ENCODE measurements at places on chromosomes 7 and 10.

GRCh38 chr10:21135023-21135931 lies 238.2 kb upstream of the NEBL start:
- DNase-seq, result no peak

- no peak for DNase-seq
These were observed 215.0 kb downstream of the USP6NL start for GRCh38 chr10:11396311-11396955.

DNA sequence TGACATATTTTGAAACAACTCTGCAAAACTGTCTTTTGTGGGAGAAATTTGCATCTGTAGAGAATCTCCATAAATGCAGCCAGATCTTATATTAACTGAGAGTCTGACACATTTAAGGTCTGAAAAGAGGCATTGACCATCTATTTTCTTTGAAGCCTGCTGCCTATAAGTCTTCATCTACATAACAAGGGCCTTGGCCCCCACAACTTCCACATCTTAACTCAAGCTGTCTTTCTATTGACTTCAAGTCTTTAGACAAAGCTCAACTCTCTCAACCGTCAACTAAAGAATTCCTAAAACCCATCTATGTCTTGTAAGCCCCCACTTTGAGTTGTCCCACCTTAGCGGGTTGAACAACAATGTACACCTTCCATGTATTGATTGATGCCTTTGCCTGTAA lies 72.4 kb upstream of the ADCY1 start:
- no peak for DNase-seq

GRCh38 chr7:148218603-148219002 lies 372.0 kb upstream of the C7orf33 start:
- no peak for DNase-seq

DNA sequence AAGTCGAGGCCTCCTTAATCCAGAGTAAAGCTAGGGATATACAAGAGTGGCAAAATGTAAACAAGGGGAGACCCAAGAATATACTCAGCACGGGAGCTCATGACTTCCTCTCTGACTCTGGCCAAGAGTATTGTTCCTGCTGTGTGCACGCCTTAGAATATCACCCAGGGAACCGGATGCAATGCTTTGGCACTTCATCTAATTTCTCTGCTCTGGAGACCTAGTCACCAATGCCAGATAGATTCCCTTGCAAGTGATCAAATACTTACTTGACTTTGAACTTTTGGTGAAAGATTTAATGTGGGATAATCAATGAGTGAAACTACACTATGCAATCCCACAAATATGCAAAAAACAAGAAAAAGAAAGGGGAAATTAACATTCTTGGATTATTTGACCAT lies 695.5 kb downstream of the INHBA start:
- no peak for DNase-seq

GRCh38 chr7:134851141-134851540 lies 71.7 kb downstream of the CALD1 start:
- DNase-seq, result no peak

DNA sequence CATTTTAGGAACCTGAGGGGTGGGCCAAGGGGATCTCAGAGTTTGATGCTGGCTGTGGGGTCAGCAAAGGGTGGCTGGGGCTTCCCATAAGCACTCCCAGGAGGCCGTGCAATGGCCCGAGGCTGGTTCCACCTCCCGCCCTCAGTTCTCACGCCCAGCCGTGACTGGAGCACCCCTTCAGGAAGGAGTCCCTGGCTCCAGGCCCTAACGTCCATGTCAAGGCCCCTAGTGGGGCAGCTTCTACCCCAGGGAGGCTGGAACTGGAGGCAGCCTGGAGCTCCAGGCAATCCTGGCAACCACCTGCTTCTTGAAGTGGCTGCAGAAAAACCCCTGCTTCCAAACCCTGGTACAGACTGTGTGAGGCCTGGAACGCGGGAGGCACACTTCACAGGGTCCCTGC lies 165.5 kb downstream of the DIP2C start:
- DNase-seq, result no peak

GRCh38 chr10:77405771-77406241 lies 231.8 kb downstream of the KCNMA1 start:
- no peak for DNase-seq

GRCh38 chr7:157211690-157212089 lies 73.0 kb downstream of the UBE3C start:
- DNase-seq, result no peak

DNA sequence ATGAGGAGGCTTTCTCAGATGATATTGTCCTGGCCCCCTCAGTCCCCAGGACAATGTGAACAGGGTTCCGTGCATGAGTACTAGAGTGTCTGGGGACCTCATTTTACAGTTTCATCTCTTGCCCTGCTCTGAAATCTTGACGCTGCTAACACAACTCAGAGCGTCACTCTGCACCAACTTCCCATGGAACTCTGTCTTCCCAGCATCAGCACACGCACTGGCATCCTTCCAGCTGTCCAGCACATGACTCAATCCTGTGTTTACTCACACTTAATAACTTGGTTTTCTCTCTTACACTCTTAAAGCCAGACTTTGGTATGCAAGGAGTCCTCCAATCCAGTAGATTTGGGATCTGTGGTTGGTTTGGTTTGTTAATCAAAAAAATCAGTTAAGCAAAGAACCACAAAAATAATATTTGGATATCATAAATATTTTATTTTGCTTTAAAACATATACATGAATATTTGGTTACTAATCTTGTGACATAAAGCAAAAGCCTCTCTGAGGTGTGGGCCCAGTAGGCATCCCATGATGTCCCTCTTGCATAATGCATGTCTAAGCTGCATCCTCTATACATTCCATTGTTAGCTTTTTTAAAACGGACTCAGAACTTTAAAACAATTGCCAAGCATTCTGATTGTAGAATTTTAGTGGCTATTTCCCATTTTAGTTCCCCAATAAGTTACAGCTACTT lies 131.0 kb downstream of the CXCL12 start:
- DNase-seq, result no peak

DNA sequence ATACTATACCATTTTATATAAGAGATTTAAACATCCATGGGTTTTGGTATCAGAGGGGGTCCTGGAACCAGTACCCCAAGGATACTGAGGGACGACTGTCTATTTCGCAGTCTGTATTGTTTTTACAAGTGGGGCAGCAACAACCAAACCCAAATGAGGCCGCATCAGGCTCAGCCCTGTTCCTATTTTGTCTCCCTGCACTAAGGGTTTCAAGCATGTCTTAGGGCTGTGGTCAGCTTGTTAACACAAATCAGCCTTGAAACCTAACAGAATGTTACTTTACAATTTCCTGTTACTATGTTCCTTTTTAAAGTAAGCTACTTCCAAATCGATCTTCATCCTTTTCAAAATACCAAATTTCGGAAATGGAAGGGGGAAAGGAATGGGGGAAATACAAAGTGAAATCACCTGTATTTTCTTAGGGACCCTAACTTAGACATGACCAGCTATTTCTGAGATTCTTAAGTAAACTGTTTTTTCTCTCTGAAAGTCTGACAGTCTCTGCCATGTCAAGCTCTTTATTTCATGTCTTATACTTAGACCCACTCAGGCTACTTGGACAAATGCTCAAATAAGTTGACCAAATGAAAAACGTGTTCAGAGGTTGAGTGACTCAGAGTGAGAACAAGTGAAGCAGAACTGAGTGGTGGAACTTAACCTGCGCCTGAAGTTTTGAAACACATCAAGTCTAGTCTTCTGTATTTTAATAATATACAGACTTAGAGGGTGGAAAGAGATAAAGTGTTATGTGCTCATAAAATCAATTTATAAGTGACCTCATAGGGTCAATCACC lies 75.8 kb downstream of the C1GALT1 start:
- no peak for DNase-seq

GRCh38 chr7:146713934-146714333 lies 597.3 kb downstream of the CNTNAP2 start:
- no peak for DNase-seq

DNA sequence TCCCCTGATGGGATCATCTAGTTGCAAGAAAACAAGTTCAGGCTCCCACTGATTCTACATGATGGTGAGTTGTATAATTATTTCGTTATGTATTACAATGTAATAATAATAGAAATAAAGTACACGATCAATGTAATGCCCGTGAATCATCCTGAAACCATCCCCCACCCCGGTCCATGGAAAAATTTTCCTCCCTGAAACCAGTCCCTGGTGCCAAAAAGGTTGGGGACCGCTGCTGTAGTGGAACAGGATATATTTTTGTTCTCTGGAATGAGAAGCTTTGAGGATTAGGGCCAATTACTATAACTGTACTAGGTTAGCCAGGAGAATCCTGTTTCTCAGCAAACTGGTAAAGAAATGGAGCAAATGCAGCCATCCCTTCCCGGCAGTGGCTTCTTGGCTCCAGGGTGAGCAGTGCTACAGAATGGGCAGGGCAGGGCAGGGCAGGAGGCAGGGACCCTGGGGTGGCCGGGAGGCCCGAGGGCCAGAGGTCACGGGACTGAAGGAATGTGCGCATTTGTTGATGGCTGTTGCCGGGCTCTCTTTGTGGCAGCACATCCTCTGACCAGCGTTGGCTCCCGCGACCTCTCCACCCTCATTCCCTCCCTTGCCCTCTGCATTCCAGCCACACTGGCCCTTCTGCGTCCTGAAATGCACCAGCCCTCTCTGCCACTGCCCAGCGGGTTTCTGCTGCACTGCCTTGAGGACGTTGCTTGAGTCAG lies 162.3 kb upstream of the NPS start:
- DNase-seq, result no peak

- DNase-seq, result no peak
These were observed 16.1 kb downstream of the TECPR1 start for GRCh38 chr7:98235901-98236300.

DNA sequence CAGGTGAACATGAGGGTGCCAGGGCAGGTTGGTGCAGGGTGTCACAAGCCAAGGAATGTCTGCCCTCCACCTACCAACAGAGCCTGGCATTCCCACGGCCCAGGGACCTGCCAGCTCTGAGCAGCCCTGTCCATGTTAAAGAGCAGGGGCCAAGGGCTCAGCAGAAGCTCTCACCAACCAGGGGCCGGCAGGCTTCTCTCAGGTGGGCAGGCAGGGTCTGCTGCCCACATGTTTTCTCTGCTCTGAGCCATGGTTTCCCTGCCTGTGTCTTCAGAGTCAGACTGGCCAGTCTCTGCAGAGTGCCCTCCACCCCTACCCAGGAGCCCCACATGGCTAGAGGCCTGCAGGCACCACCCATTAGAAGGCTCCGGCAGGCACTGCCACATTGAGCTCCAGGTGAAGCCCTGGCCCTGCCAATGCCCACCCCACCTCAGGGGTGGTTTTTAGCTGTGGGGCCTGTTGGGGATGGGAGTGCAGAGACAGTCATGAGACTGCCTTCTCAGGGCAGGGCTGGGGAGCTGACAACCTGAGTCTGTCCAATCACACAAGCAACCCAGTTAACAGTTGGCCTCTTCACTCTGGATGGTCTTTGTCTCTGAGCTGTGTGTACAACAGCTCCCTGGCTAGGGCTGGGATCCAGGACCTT lies 135.9 kb downstream of the ARHGAP22 start:
- DNase-seq, result no peak

DNA sequence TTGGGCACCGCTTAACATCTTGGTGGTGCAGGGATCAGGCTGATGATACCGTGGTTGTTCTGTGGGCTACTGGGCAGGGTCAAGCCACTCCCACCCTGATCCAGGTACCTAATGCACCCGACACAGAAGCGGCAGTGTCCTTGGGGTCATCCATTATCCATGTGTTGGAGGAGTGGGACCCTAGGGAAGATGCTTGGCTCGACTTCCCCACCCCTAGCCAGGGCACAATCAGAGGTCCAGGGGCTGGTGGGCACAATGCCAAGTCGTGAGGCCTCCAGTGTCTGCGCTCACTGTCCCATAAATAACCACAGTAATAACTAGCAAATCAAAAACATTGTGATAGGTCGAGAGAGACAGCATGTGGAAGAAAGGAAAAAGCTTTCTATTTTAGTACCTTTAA lies 37.7 kb downstream of the HTRA1 start:
- no peak for DNase-seq

DNA sequence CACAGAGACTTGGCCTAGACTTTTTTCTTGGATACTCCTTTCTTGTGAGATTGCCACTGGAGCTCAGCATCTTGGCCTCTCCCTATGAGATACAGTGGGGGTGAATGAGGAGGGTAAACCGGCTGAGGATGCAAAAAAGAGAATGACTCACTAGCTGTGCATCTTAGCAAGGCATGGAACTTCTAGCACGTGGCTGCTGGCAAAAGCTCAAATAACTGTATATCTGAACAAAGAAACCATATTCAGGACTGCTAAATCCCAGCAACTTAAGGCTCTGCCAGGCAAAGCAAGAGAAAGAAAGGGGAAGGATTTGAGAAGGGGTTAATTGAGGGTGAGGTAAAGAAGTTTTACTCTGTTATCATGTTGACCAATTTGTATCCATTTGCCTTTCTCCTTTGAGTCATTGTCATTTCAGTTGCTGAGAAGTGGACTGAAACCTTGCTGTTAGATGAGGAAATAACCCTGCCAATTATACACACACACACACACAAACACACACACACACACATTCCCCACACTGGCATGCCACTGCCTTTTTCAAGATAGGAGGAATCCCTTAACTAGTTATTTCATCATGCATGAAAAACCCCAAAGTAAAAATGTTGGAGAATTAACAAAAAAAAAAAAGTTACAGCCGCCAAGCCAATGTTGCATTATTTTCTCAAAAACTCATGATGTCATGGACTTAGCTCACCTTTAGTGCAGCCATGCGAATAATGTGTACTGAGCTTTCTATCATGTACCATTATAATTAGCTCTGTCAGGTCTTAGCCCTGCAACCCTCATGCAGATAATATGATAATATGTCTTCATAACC lies 997.3 kb downstream of the LRMDA start:
- DNase-seq, result no peak

DNA sequence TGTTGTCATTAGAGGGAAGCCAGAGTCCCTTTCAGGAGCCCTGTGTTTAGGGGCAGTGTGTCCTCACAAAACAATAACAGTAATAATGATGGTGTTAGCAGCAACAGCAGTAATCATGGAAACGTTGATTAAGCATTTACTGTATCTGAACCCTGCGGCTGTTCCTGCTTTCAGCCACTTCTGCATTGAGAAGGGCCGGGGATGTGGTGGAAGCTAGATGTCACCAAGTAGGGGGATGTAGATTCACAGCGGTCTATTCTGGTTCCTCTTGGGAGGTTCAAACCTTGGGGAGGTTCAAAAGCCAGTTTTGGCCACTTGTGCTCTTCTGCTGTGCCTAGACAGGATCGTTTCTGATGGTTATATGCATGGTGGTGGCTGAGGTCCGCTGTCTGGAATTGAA lies 44.8 kb downstream of the PRPF18 start:
- no peak for DNase-seq

- DNase-seq, result no peak
These were observed 101.1 kb upstream of the GSDME start for GRCh38 chr7:24858108-24858977.

- DNase-seq, result no peak
These were observed 83.8 kb downstream of the TMEM130 start for GRCh38 chr7:98785929-98786571.

DNA sequence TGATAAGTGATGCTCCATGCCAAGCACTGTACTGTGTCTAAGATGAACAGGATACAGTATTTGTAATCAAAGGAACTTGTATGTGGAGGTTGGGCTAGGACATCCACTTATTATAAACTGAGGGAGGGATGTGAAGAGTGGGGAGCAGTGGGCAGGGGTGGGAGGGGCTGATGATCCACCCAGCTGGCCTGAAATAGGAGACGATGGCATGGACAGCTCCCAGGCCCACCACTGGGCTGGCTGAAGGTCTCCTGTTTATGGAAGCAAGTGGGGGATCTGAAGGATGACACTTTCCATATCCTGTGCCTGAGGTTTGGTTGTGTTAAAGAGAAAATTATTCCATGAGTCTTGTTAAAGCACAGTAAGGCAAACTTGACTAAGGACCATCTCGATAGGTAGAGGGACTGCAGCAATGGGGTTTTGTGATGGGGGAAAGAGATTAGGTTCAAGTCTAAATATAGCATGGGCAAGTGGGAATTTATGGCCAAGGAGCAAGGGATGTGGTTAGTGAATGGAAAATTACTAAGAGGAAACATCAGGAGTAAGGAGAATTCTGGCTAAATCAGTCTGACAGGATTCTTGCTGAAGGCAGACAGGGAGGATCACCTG lies 124.6 kb downstream of the CCNY start:
- no peak for DNase-seq
